Epithelial cell of esophagus (primary cell): ENCODE measurements at places on chromosomes 3 and 15.

DNA sequence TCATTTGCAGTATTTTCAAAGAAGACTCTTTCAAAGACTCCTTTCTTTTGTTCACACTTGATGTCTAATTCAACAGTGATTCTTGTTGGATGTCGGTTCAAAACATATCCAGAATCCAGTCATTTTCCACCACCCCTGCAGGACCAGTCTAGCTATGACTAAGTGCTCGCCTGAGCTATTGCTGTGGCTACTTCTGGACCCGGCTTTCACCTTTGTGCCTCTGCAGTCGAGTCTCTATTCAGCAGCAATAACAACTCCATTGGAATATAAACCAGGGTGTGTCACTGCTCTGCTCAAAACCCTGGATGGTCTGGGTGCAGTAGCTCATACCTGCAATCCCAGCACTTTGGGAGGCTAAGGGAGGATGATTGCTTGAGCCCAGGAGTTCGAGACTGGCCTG lies 55.0 kb downstream of the PRICKLE2 start:
- DNase-seq: peak; percentile 39

GRCh38 chr15:29037997-29038705 lies 152.4 kb downstream of the APBA2 start:
- DNase-seq: no peak

DNA sequence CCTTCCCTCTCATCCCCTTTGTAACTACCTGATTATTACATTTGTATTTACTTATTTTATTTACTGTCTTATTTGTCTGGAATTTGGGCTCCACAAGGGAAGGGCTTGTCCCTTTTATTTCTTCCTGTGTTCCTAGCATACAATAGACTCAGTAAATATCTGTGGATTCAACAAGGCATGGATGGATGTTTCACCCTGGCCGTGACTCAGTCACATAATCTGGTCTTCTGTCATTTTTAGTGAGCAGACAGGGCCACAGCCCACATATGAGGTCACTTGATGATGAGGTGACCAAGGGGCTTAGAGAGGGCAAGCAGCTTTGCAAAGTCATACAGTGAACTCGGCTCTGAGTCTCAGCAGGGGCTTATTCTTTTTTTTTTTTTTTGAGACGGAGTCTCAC lies 7.8 kb upstream of the DAG1 start:
- peak; percentile 51 for DNase-seq

DNA sequence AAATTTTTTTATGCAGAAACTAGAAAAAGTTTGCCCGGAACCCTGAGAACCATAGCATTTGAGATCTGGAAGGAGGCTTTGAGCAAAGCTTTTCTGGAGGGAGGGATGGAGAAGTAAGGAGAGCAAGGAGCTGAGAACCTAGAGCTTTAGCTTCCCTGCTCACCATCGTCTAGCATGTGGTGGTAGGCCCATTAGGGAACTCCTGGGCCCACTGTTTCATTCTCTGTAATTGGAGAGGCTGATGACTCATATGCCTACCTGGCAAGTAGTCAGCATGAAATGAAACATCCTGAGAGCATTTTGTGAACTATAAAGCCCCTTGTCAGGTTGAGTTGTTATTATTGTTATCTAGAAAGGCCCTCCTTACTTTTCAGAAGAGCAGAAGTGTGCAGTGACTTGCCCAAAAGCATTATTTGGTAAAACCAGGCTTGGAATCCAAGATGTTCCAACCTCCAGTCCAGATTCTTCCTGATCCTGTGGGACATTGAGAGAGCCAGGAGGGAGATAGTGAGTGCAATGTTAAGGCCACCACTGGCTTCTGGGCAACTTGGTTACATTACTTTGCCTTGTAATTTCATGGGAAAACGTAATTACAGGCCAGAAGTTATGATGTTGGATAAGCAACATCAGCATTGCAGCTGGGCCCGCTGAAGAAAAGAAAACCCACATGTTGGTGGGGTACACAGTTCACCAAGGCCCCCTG lies 104.5 kb upstream of the BFSP2 start:
- DNase-seq: peak; percentile 76

GRCh38 chr3:64321747-64322146 lies 96.5 kb upstream of the PRICKLE2 start:
- peak; percentile 85 for DNase-seq

GRCh38 chr3:49346797-49347251 lies 7.0 kb upstream of the USP4 start:
- peak; percentile 75 for DNase-seq

- no peak for DNase-seq
Observed at GRCh38 chr3:16975083-16975482, 90.3 kb downstream of the PLCL2 start.
